ACHN (cell line): ENCODE measurements at places on chromosomes 5 and 9.

GRCh38 chr9:95017661-95018060 lies 291.2 kb downstream of the AOPEP start:
- DNase-seq: no peak

DNA sequence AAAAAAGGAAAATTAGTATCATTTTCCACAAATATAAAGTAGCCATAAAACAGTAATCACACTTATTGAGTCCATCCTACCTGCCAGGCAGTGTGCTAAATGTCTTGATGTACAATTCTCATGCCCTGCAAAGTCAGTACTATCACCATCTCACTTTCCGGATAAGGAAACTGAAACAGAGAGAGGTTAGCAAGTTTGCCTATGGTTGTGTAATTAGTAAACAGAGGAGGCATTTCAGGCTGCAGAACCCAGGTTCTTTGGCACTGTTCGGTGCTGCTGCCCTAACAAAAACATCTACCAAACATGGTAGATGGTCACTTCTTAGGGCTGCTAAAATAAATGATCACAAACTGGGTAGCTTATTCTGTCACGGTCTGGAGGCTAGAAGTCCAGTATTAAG lies 22.6 kb downstream of the PLAC8L1 start:
- DNase-seq: no peak

GRCh38 chr9:129675620-129676019 lies 10.2 kb downstream of the PRRX2 start:
- DNase-seq: no peak

- DNase-seq: no peak
Measured at GRCh38 chr9:113712053-113712452, 164.1 kb upstream of the ZNF618 start.

DNA sequence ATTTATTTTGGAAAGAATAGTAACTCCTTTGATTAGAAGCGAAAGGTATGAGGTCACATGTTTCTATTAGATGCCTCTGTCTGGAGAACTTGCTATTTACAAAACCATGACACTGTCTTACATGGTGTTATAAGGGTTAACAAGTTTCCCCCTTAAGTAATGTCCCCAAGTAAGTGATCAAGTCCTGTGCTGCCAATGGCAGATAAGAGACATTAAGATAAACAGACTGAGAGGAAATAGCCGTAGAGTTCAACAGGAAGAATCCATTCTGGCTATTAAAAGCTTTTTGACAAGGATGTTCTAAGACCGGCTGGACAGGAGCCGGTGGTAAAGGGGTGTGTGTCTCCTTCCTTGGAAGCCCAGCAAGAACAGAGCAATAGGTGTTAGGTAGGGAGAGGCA lies 257.5 kb downstream of the GADD45G start:
- no peak for DNase-seq

DNA sequence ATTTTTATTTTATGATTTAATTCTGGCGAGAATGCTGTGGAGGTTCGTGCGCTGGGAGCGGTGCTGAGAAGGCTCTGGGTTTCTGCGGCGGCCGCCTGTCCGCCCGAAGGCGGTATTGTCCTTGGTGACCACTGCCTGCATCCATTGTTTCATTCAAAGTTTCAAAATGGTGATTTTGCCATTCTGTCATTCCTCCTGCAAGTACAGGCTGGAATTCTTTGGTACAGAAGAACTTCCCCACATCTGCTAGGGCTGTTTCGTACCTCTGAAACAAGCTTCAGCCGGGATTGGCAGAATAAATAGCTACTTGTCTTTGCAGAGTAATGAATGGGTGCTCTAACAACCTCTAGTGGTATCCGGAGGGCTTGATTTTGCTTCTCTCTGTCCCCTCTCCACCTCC lies 112.6 kb upstream of the CACNA1B start:
- no peak for DNase-seq

DNA sequence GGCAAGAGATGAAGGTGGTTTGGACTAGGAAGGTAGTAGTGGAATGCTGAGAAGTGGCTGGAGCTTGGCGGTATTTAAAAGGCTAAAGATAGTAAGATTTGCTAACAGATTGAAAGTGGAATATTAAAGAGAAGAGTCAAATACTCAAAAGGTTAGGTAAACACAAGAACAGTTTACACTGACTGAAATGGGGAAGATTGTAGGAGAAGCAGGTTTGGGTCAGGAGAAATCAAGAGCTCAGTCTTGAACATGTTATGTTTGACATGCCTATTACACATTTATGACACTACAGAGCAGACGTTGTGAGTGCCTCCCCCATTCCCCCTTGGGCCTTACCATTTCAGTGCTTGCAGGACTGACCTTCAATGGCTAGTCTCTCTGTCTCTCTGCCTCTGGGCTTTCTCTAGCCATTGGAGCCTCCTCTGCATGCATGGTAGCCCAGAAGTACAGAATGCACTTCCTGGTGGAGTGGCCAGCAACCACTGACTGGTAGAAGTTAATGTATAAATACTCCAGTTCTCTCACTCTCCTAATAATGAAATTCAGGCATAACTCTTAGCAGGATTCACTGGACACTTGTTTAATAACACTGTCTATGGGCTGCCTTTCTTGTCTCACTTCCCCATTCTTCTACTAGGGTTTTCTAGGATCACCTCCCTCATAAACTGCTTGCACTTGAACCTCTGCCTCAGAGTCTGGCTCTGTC lies 56.8 kb downstream of the HMGCS1 start:
- DNase-seq: peak; percentile 22
